NCI-H1092 (cell line): ENCODE measurements at places on chromosomes 3 and 15.

DNA sequence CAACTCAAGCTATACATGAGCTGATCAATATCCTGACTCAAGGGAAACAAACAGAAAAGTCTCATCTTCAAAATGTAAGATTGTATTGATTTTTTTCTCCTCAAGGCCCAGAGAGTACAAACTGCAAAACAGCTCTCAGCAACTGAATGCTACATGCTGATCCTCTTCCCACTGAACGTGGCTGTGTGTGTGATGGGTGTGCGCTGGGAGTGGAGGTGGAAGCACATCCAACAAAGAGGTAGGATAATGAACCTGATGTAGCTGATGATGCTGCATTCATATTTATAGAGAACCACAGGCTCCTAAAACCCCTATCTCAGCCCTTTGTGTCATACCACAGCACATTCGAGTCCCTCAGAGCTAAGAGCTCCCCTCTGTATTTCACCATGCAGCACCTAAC is 56.8 kb downstream of the GABRB3 start:
- no peak for DNase-seq

- no peak for DNase-seq
These were observed 49.7 kb upstream of the DPH6 start for GRCh38 chr15:35595656-35596055.

GRCh38 chr3:52458031-52458760 is 2.8 kb downstream of the NISCH start:
- no peak for DNase-seq

DNA sequence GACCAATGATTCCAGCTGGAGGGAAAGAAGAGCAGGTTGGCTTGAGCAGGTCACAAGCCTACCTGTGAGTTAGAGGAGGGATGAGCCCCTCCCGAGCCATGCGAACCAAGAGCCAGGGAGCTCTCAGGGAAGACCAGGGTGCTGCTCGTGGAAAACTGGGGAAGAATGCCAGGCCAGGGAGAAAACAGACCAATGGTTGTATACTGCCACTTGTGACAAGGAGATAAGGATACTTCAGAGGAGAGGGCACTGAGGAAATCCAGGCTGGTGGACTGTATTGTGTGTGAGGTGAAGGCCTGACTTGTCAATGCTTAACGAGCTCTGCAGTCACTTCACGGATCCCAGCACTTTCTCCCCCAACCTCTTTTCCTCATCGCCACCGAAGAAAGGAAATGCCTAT is 177.7 kb downstream of the SSR3 start:
- no peak for DNase-seq

DNA sequence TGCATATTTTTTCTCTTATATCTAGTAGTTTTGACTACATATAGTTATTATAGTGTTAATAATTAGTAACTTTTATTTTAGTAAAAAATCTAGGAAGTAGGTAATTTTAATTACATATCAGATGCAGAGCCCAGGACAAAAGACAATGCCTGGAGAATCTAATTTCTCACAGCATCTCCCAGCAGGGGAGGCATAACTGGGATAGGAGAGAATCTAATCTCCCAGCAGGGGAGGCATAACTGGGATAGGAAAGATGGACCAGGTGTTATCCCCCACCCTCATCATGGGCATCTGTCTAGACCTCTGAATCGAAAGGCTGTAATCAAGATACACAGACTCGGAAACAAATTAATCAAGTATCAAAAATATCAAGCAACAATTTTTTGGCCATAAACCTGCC is 58.2 kb downstream of the OSTN start:
- DNase-seq = no peak

GRCh38 chr3:1406250-1406649 is 313.4 kb downstream of the CNTN6 start:
- DNase-seq = no peak

- DNase-seq = peak; percentile 40
These were observed 14.9 kb downstream of the CHST2 start for GRCh38 chr3:143134471-143134870.

DNA sequence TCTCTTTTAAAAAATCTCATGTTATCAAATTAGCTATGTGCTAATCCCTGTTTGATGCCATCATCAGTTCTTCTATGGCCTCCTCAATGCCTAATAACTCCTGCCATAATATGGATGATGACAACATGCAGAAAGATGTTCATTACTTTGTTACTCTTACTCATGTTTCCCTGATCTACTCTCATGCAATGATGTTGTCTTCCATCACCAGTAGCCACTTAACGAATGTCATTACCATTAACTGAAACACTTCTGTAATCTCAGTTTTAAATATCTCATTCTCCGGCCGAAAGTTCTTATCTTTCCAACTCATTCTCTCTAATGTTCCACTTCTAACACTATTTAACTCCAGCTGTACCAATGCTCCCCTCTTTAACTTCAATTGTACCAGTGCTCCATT is 1187.7 kb downstream of the OTOL1 start:
- DNase-seq = no peak

GRCh38 chr15:43104426-43104825 is 1.4 kb downstream of the UBR1 start:
- DNase-seq = no peak

- no peak for DNase-seq
These were observed 124.1 kb downstream of the GADL1 start for GRCh38 chr3:30770387-30770786.

GRCh38 chr3:140440446-140440845 is 237.4 kb upstream of the TRIM42 start:
- no peak for DNase-seq

DNA sequence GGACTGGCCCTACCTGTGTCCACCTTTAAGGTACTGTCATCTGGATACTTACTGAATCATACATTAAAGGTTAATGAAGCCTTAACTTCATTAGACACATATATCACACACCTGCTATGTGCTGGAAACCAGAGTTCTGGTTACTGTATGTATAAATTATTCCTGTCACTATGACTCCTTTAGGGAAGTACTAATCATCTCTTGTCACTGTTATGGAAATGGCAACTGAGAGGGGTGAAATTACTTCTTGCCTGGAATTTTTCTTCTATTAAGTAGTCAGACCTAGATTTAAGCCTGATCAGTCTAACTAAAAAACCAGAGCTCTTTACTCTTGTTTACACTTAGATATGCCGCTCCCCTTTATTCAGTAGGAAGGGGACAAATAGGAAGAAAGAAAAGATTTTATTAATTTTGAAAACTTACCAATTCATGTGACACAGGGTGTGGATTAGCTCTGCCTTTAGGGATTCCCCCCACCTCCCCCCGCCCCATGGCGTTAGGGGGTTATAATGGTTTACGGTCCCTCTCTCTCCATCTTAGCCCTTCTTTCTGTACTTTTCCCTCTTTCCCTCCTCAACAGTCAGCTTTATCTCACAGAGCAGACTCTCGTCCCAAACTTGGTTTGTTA is 152.5 kb downstream of the KLHL25 start:
- DNase-seq = no peak

GRCh38 chr15:48965972-48966371 is 2.3 kb upstream of the SHC4 start:
- no peak for DNase-seq

- peak; percentile 56 for DNase-seq
These were observed 29.3 kb upstream of the INSYN1 start for GRCh38 chr15:73782344-73782959.

DNA sequence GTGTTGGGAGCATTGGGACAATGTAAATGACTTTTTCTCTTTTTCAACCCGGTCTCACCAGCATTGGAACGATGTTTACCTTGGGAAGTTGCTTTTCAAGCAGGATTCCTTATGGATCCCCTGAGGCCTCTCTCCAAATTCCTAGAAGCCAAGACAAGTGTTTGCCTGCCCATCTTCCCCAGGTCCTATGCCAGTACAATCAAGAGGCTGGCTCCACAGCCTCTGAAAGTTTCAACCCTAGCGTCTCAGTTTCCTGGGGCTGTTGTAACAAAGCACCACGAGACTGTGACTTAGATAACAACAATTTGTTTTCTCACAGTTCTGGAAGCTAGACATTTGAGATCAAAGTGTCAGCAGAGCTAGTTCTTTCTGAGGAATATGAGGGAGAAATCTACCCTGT is 347.2 kb upstream of the UMPS start:
- DNase-seq = no peak

DNA sequence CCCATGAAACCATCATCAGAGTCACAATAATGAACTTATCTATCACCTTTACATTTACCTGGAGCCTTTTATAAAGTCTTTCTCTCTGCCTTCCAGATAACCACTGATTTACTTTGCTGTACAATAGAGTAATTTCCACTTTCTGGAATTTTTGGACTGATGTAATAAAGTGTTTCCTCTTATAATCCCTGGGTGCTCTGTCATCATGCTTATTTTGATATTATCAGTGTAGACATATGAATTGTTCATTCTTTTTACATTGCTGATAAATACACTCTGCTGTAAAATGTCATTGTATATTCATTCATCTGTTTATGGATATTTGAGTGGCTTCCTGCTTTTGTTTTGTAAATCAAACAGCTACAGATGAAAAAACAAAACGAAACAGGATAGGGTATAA is 27.0 kb upstream of the IREB2 start:
- DNase-seq = no peak

GRCh38 chr3:177337541-177338331 is 140.5 kb upstream of the TBL1XR1 start:
- no peak for DNase-seq

DNA sequence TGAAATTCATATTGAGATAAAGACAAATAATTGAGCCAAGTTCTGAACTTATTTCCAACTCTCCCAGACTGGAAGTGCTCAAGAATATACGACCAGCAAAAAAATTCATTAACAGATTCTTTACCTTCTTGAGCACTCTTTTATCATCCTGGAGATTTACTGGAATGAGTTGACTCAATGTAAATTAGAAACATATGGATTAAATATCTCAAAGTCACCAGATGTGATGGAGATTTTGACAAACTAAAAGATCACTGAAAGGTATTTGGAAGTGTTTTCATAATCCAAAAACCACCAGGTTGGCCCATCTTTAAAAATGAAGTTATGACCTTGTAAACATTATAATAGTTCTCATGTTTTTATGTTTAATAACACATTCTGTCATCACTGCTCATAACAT is 433.2 kb upstream of the RASGRP1 start:
- no peak for DNase-seq

- no peak for DNase-seq
These were observed 26.9 kb downstream of the ABTB1 start for GRCh38 chr3:127699416-127700300.

GRCh38 chr15:31364301-31365031 is 37.8 kb downstream of the KLF13 start:
- DNase-seq = no peak

GRCh38 chr3:45746777-45747622 is 49.3 kb downstream of the SLC6A20 start:
- DNase-seq = no peak

DNA sequence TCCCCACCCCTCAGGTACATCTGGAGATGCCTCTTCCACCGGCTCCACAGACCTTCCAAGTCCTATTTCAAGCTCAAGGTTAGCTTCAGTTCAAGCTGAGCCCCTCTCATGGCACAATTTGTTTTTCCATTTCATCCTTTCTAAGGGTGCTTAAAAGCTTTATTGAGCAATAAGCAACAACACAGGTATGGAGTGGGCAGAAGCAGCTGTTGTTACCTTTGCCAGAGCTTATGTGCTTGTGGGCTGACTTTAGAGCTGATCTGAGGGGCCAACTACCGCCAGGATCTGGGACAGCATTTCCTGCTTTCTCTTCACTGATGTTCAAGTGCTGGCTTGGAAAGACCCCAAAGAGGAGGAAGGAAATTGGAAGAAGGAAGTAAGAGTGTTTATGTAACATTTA is 140.0 kb upstream of the KLHL25 start:
- no peak for DNase-seq

DNA sequence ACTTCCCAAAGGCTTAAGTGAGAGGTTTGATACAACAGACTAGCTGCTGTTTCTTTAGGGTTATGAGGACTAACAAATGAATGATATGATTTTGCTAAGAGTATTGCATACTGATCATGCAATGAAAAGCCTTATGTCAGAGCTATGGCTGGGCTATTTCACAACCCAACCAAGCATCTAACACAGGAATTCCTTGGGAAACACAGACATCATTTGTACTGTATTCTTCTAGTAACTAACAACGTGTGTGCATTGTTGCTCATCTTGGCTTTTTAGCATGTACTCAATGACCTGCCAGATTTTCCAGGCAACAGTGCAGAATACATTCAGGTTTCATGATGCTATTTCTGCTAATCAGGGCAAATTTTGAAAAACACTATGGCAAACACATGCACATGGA is 19.3 kb downstream of the PDZRN3 start:
- DNase-seq = no peak
